ENCODE measurements at places on chromosomes 5 and 9.

GRCh38 chr9:16131264-16131663, 578.4 kb downstream of the CCDC171 start:
- no peak for DNase-seq

DNA sequence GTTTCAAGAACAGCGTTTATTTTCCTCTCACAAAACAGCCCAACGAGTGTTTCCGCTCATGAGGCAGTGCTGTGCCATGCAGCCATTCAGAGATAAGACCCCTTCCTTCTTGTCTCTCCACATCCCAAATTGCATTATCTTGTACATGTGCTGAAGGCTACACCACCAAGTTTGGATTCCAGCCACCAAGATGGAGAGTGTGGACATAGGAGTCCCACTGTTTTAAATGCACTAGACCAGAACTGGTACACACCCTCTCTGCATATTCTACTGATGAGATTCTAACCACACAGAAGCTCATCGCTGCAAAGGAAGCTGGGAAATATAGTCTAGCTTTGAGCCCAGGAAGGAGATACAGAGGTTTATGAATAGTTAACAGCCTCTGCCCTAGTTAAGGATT, 509.4 kb downstream of the NFIB start:
- DNase-seq: no peak

GRCh38 chr9:36779582-36779981, 206.9 kb downstream of the MELK start:
- no peak for DNase-seq

DNA sequence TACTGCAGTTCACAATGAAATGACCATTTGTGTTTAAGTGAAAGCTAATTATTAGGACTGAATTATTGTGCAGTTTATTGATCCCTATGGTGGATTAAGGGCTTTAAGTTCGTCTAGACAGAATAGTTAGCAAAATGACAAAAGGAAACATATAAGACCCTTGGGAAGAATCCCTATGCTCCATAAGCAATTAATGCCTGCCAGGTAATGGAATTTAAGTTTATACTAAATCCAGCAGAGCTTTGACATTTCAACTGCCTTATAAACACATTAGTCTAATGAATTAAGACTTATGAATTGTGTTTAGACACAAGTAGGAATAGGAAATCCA, 640.0 kb upstream of the ARRDC3 start:
- DNase-seq: no peak
